Naive thymus-derived CD8-positive, alpha-beta T cell (primary cell): ENCODE measurements at places on chromosomes 12 and 14. TPM values are rescaled to one million over a fixed set of nuclear protein-coding genes. Genes with fewer than 3 reads are reported as not detected.
A peak's percentile ranks its signal among the peaks of the same experiment; 100 is the strongest.

DNA sequence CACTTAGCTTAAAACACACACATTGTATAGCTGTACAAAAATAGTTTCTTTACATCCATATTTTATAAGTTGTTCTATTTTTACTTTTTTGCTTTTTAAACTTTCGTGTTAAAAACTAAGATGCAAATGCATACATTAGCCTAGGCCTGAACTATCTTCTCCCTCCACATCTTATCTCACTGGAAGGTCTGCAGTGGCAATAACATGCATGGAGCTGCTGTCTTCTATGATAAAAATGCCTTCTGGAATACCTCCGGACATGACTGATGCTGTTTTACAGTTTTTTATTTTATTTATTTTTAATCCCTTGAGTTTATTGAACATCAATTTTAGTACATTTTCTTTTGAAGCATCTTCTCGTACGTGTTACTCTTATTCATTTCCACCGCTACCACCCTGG lies 112.3 kb upstream of the TSPAN8 start:
- no peaks in the 10 kb centered on the region for H3K36me3 ChIP-seq
- H3K4me3 ChIP-seq, result no peak overlapping the region
- DNase-seq, result no peak
- H3K27me3 ChIP-seq, result no peaks in the 10 kb centered on the region
- H3K4me1 ChIP-seq, result no peaks in the 10 kb centered on the region

DNA sequence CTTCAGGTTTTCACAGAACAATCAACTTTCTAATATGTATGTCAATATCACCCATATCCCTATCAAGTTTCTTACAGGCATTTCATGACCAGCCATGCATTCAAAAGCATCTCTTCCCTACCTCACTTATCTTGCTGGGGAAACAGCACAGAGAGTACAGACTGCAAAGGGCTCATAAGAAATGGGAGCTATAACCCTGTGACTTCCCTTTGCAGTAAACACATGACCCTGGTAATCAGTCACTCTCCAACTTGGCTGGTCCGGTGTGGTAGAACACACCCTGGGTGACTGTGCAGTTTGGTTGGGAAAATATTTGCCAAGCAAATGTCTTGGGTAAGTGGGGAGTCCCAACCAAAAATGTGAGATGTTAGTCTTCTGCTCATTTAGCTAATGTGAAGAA lies 49.4 kb upstream of the TMCC3 start:
- H3K27ac ChIP-seq, result no peak overlapping the region
- peaks cover 6% of the 10 kb centered on the region for H3K4me1 ChIP-seq
- no peak overlapping the region for H3K4me3 ChIP-seq

DNA sequence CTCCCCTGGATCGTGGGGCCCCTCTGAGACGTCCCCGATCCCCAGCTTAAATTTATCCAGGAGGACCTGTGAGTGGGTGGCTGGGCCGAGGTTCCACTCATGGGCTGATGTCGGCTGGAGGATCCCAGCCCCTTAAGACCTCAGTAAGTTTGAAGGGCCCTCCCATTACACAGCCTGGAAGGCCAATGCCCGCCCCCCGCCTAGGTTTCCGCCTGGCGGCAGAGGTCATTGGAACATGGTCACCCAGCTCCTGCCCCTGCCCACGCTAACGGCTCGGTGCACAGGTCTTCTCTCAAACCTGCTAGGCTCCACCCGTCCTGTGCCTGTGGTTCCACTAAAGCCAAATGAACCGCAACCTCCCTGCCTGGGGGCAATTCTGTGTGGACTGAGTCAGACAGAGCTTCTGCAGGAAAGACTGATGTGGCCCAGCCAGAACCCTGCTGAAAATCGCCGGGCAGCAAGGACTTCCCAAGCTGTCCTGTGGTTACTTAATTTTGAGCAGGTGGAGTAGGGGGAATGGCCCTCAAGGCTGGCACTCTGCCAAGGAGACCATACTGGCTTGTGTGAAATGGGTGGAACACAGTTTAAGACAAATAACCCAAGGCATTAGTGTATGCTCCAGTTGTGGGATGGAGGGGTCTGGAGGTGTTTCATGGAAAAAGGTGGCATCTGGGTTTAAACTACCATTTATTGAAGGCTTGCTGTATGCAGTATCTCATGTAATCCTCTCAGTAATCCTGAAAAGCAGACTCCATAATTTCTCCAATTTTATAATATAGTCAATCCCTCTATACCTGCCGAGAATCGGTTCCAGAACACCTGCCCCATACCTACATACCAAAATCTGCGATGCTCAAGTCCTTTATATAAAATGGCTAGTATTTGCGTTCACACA lies 903 bp upstream of the NT5DC3 start:
- H3K4me3 ChIP-seq, result peak overlapping the region; percentile 82
- no peaks in the 10 kb centered on the region for H3K27me3 ChIP-seq
- H3K4me1 ChIP-seq, result peaks cover 13% of the 10 kb centered on the region
- DNase-seq, result peak; percentile 19

DNA sequence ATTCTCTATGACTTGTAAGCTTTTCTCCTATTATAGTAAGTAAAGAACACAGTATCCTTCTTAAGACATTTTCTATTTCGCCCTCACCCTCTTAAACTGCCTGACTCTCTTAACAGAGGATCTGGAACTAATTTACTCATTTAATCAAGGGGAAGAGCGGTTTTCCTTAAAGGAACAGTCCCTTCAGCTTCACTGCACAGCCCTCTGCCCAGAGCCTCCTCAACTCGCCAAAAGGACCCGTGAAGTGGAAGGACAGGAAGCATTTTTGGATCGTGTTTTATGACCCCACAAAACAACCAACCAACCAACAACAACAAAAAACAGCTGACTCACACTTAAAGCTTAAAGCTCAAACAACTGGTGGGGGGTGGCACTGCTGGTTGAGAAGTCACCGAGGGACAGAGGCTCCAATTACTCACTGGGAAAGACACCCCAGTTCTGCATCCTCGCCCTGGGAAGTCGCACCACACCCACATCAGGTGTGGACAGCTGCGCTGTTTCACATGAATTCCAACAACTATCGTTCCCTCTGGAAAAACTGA lies 35.7 kb downstream of the NID2 start:
- no peak overlapping the region for H3K27ac ChIP-seq
- H3K27me3 ChIP-seq, result peaks cover under 1% of the 10 kb centered on the region
- no peaks in the 10 kb centered on the region for H3K36me3 ChIP-seq
- H3K4me3 ChIP-seq, result no peak overlapping the region
- no peaks in the 10 kb centered on the region for H3K4me1 ChIP-seq

- no peaks in the 10 kb centered on the region for H3K36me3 ChIP-seq
- H3K27me3 ChIP-seq, result no peaks in the 10 kb centered on the region
- H3K4me3 ChIP-seq, result no peak overlapping the region
- no peak overlapping the region for H3K27ac ChIP-seq
- no peak for DNase-seq
- H3K4me1 ChIP-seq, result peaks cover 27% of the 10 kb centered on the region
These were observed 16.7 kb upstream of the RIC8B start for GRCh38 chr12:106757623-106758348.

GRCh38 chr12:56571121-56571520 lies 49.5 kb downstream of the RBMS2 start:
- no peak overlapping the region for H3K4me3 ChIP-seq
- H3K27ac ChIP-seq, result no peak overlapping the region
- peaks cover 27% of the 10 kb centered on the region for H3K4me1 ChIP-seq
- no peaks in the 10 kb centered on the region for H3K36me3 ChIP-seq
- no peak for DNase-seq

DNA sequence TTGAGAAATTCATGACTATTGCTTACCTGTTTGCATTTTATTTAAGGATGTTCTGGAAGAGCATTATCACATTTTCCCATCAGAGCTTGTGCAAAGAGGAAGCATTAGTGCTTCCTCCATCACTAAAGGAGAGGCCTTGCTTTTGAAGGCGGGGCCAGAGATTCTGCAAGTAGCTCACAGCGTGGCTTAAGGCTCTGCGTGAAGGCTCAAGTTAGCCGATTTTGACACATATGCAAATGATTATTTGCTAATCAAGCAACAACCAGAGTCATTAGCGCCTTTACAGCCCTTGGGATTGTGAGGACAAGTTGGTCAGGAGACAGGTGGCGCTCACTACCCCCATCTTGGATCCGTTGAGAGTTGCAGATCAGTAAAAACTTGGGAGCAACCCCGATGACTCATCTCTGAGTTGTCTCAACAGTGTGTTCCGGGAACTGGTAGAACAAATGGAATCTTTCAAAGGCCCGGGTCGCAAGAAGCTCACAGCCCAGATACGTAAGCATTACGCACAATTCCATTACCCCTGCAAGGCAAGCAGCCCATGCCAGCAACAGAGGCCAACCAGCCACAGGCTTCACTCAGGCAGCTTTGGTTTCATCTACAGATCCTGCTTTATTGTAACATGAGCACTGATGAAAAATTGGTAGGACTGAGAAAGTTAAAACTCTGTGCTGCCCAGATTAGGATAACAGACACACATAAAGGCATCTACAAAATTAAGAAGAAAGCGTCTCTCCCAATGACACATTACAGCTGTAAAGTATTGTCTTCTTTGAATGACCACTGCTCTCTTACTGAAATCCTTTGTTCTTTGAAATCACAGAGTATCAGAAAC lies 34.9 kb upstream of the SPTSSA start:
- H3K27me3 ChIP-seq, result no peaks in the 10 kb centered on the region
- no peak overlapping the region for H3K4me3 ChIP-seq
- H3K36me3 ChIP-seq, result no peaks in the 10 kb centered on the region
- H3K4me1 ChIP-seq, result no peaks in the 10 kb centered on the region
- no peak overlapping the region for H3K27ac ChIP-seq

DNA sequence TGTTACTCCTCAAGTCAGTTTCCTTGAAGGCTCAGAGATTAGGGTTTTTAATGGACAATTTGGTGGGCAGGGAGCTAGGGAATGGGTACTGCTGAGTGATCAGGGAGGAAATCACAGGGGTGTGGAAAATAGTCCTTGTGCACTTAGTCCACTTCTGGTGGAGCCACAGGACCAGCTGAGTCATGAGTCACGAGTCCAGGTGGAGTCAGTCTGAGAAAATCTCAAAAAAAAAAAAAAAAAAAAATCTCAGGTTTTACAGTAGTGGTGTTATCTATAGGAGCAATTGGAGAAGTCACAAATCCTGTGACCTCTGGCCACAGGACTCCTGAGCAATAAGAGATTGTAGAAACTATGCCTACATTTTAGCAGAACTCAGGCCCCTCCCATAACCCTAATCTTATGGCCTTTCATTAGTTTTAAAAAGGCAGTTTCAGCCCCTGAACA lies 28.2 kb upstream of the AMN1 start:
- no peak for DNase-seq
- no peaks in the 10 kb centered on the region for H3K27me3 ChIP-seq
- H3K27ac ChIP-seq, result no peak overlapping the region
- H3K4me3 ChIP-seq, result no peak overlapping the region

DNA sequence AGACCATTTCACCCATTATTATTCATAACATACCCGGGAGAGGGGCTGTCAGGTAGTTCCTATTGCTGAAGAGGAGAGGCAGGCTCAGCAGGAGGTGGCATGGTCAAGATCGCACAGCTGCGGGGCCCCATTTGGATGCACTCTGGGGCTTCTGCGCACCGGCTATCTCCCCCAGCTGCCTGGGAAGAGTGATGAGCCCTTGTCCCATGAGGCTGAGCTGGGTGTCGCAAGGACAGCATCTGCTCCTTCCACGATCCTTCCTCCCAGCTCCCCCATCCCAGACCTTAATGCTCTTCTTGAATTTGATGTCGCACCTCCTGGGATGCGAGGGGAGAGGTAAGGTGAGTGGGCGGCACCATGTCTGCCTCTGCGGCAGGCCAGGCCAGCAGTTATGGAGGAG lies 62.6 kb downstream of the SLC24A4 start:
- H3K4me3 ChIP-seq, result no peak overlapping the region
- no peak for DNase-seq
- H3K4me1 ChIP-seq, result peaks cover 10% of the 10 kb centered on the region
- H3K27ac ChIP-seq, result peak overlapping the region; percentile 57

DNA sequence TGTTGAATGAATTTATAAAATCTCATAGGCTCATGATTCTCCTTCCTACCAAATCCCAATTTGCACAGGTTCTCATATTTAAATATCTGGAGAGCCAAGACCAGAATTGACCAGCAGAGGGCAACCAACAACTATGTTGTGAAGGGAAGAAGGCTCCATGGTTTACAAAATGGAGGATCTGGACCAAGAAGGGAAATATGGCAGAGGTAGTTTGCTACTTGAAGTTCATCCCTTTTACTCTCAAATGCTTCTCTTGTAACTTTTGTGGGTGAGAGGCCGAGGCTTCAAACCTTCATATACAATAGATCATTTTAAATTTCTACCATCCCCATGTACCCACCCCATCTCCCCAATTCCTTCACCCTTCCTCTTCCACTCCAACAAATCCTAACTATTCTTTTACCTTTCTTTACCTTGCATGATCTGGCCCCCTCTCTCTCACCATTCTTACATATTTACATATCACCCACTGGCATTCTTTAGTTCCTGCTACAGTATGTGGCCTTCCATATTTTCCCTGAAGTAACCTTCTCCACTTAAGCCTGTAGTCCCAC lies 3.8 kb upstream of the SMARCC2 start:
- H3K4me1 ChIP-seq, result peaks cover 32% of the 10 kb centered on the region
- H3K27me3 ChIP-seq, result no peaks in the 10 kb centered on the region
- H3K4me3 ChIP-seq, result no peak overlapping the region
- peak; percentile 88 for DNase-seq
- H3K27ac ChIP-seq, result peak overlapping the region; percentile 11

- no peaks in the 10 kb centered on the region for H3K36me3 ChIP-seq
- H3K4me1 ChIP-seq, result no peaks in the 10 kb centered on the region
These were observed 26.3 kb downstream of the NKX2-1 start for GRCh38 chr14:36493761-36494160.

DNA sequence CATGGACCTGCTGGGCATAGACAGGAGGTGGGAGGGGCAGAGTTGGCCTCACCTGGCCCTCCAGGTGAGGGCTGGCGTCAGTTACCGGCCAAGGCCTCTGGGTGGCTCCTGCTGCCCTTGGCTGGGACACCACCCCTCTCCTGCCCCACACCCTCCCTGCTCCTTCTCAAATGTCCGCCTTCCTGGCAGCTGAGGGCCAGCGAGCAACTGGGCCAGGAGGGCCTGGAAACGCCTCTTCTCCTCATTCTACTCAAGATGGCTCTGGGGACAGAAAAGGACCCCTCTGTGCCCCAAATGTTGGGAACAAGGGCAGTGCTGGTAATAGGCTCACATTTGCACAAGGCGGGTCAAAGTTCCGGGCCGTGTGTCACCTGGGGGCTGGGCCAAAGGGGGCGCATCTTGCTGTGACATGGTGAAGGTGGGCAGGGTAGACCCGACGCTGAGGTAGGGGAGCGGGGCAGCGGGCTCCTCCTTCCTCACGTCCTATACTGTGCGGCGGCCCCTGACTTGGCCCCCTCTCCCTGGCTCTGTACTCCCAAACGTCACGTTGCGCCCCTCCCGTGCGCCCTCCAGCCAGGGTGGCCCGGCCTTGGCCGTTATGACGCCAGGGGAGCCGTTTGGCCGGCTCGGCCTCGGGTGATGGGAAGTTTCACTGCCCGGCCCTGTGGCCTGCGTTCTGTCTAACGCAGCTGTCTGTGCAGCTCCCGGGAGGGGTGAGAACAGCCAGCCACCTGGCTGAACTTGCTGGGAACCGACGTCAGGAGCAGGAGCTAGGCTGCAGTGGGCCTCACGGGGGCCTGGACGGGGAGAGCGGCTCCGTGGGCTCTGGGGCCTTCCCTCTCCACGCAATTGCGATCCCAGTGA lies 18.0 kb upstream of the DLK1 start:
- H3K27ac ChIP-seq, result no peak overlapping the region
- no peak for DNase-seq
- H3K36me3 ChIP-seq, result no peaks in the 10 kb centered on the region
- peaks cover 7% of the 10 kb centered on the region for H3K4me1 ChIP-seq
- peaks cover 41% of the 10 kb centered on the region for H3K27me3 ChIP-seq

Gene IAPP
- total RNA-seq, result not detected

Gene MYL6
- 448 TPM for total RNA-seq

Gene CPNE6
- total RNA-seq, result not detected

Gene TAS2R9
- total RNA-seq, result not detected

Gene KRT80
- total RNA-seq, result not detected

Gene KLRC4
- 55.4 TPM for total RNA-seq
